ENCODE measurements at places on chromosomes 6 and 20. TPM values are rescaled to one million over a fixed set of nuclear protein-coding genes. Genes with fewer than 3 reads are reported as not detected.

DNA sequence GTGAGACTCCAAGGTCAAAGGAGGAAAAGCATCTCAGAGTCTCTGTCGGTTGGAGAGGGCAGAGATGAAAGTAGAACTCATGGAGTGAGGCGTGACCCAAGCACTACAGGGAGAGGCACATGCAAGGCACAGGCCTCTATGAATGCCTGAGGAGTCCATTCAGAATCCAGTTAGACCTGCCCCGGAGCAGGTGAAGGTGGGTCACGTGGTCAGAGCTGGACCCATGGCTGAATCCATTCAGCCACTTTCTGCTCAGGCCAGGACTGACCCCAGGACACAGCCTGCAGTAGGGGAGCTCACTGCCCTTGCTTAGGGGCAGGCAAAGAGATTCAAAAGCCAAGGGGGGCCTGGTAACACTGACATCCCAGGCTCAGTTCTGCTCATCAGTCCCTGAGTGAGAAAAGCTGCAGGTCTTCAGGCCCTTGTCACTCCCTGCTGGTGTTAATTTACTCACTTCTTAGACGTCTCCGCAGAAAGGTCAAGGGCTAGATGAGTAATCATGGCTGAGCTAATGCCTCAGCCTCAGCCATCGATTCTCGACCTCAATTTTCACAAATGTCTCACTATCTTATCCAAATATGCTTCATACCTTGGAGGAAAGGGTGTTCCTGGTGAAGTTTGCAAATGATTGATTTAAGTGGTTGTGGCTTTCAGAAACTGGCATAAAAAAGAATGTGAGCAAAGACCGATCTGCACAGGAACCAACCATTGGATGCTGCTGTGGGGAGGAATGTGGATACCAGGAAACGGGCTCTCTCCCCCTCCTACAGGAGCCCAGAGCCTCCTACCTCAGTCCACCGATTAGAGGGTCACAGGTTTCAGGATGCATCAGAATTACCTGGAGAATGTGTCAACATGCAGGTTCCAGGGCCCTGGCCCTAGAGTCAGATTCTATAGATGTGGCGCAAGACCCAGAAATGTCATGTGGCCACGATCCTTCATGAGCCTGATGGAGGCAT is 584.4 kb downstream of the PTPRT start:
- H3K27ac ChIP-seq, result no peak overlapping the region
- H3K36me3 ChIP-seq, result no peaks in the 10 kb centered on the region
- no peaks in the 10 kb centered on the region for H3K27me3 ChIP-seq
- no peak for DNase-seq

LYRM4 gene
- 33.7 TPM for total RNA-seq

DNA sequence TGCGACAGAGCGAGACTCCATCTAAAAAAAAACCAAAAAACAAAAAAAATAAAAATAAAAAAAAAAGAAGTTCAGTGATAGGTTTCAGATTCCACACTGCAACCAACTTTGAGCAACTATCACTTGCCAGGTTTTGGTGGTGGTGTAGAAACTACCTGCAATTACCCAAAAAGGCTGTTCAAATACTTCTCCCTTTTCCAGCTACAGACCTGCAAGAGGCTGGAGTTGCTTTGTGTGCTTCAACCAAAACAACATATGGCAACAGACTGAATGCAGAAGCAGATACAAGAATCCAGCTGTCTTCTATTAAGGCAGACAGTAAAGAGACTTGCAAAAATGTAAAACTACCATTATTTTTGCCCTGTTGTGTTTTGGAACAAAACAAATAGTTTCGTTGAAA is 9.3 kb upstream of the BCAS1 start:
- H3K27me3 ChIP-seq, result no peaks in the 10 kb centered on the region
- H3K4me3 ChIP-seq, result no peak overlapping the region
- H3K36me3 ChIP-seq, result no peaks in the 10 kb centered on the region

DNA sequence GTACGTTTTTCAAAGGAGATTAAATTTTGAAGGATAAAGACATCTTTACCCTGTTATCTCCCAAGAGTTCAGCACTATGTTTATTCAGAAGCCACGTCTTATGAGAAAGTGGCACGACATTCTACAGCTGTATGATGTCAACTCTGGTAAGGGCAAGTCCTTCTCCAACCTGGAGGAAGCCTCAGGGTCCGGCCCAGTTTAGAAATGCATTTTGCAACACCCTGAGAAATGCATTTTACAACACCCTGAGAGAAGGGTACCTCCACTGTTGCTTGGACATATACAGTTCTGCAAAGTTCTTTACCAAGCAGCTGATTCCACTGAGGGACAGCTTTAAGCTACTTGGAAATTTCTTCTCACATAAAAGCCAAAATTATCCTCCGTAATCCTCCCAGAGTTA is 17.5 kb downstream of the NAPB start:
- H3K36me3 ChIP-seq, result no peaks in the 10 kb centered on the region
- H3K4me1 ChIP-seq, result no peaks in the 10 kb centered on the region
- H3K4me3 ChIP-seq, result no peak overlapping the region
- H3K27ac ChIP-seq, result no peak overlapping the region
- H3K27me3 ChIP-seq, result no peaks in the 10 kb centered on the region

GRCh38 chr6:90220273-90220672 is 76.4 kb downstream of the BACH2 start:
- H3K36me3 ChIP-seq, result peaks cover 4% of the 10 kb centered on the region
- no peak overlapping the region for H3K27ac ChIP-seq
- no peak overlapping the region for H3K4me3 ChIP-seq
- H3K27me3 ChIP-seq, result no peaks in the 10 kb centered on the region

- H3K36me3 ChIP-seq, result no peaks in the 10 kb centered on the region
- no peak overlapping the region for H3K4me3 ChIP-seq
- no peaks in the 10 kb centered on the region for H3K27me3 ChIP-seq
Observed at GRCh38 chr20:48094944-48095343, 309.7 kb upstream of the SULF2 start.

SCUBE3 gene
- total RNA-seq, result 0.09 TPM
